Metanephros (tissue), 2 donors: ENCODE measurements at places on chromosomes 13 and 19. TPM values are rescaled to one million over a fixed set of nuclear protein-coding genes. Genes with fewer than 3 reads are reported as not detected.

The FGF21 gene
- not detected for total RNA-seq

The TMEM238 gene
- 1.6 TPM for total RNA-seq

The FARP1 gene
- 168 TPM for total RNA-seq

The WDR88 gene
- total RNA-seq, result 0.18 TPM

The TJP3 gene
- 18.3 TPM for total RNA-seq

The ZSWIM4 gene
- 15.9 TPM for total RNA-seq

The CBARP gene
- total RNA-seq, result 2.3 TPM

The ZNF492 gene
- total RNA-seq, result 1.5 TPM

The PDX1 gene
- total RNA-seq, result not detected

The CDC42EP5 gene
- total RNA-seq, result 35.3 TPM

The ZNF729 gene
- total RNA-seq, result 0.47 TPM

The PLPP2 gene
- total RNA-seq, result 8.6 TPM

The C5AR2 gene
- 2.3 TPM for total RNA-seq

The ACP5 gene
- total RNA-seq, result 10.0 TPM

The OR7C1 gene
- under 0.01 TPM for total RNA-seq

The ZNF600 gene
- total RNA-seq, result 3.6 TPM

The C1QTNF9B gene
- not detected for total RNA-seq

The KASH5 gene
- not detected for total RNA-seq

The KLK15 gene
- total RNA-seq, result not detected

The ANKLE1 gene
- 2.6 TPM for total RNA-seq

The PRTN3 gene
- 93.5 TPM for total RNA-seq

The IGFL2 gene
- total RNA-seq, result not detected

The KCNN4 gene
- 3.7 TPM for total RNA-seq

The ACP7 gene
- total RNA-seq, result 0.23 TPM

The ZNF615 gene
- total RNA-seq, result 15.8 TPM
